Gastroesophageal sphincter (tissue), 4 donors: ENCODE measurements at places on chromosomes 7 and 10.
A peak's percentile ranks its signal among the peaks of the same experiment; 100 is the strongest.

DNA sequence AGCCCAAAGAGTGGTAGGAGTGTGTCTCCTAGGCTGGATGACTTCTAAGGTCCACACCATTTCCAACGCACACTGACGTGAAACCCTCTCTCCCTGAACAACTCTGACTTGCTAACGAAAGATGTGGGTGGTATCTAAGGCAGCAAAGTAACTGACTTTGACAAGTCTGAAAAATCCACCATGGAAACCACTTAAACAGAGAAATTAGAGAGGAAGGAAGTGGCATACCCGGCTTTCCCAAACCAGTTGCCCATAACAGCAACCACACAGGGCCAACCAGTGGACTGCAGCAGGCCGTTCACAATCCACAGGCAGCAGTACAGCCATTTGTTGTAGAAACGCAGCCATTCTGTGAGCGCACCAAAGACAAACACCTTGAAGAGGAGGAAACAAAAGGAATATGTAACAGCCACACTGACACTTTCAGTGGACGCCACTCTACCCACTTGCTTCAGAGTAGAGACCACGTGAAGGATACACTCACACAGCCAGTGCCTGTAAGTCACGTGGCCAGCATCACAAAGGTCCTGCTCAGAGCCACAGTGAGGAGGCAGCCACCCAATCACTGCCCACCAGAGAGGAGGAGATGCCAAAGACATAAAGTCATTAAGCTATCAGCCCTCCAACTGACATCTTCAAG lies 39.8 kb downstream of the SLC37A3 start:
- ATAC-seq = no peak

DNA sequence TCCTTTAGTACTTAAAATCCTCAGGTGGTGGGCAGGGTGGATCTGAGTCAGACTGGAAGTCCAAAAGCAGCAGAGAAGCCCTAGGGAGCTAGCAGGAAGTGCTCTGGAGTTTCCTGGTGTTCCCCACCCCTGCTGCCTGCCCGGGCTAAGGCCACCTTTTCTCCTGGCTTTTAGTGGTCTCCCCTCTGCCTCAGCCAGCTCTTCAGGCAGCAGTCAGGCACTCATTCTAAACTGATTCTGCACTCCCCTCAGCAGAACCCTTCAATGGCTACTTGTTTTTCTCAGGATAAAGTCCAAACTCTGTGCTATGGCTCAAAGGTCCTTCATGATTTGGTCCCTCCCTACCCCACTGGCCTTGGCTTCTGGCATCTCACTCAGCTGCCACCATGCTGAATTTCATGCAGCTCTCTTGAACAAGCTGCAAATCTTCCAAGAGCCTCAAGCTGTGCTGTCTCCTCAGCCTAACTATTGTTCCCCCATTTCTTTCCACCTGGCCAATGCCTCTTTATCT lies 28.9 kb upstream of the DNMBP start:
- ATAC-seq = no peak

- ATAC-seq = no peak
These were observed 41.2 kb downstream of the COL13A1 start for GRCh38 chr10:69842882-69843281.

DNA sequence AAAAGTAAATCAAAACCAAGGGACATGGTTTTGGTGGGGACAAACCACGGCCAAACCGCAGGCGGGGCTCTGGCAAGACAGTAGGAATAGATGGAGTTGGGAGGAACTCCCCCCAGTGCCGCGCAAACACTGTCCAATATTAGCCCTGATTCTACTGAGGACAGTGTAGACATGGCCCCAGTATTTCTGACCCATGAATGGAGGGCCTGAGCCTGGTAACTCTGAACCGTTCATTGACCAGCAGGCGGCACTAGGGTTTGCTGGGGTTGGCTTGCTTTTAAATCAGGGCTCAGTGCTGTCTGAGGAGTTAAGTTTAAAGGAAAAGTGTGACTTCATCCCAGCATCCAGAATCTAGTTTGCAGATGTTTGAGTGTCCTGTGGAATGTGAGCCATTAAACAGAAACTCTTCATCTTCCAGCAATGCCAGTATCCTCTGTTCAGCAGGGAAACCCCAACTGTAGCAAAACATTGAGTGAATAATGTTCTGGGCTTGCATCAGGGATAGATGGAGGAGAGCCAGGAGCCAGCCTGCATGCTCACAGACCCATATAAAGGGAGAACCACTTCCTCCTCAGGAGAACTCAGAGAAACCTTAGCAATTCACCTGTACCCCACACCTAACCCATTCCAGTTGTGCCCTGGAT lies 147.4 kb upstream of the PRSS58 start:
- ATAC-seq = no peak

GRCh38 chr10:103622935-103623574 lies 129.6 kb downstream of the NEURL1 start:
- no peak for ATAC-seq

DNA sequence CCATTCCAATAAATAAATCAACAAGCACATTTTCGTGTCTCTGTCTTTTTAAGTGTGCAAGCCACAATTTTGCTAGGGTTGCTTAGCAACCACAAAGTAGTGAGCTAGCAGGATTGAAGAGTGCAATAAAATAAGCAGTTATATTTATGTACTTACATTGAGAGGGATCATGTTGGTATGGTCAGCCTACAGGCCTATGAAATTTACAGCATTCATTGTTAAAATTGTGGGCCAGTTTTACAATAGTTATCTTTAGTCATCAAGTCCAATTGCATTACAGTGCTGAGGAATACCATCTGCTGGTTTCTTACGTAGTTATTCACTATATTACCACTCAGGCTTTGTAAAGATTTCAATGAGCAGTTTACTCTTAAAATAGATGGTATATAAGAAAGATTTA lies 192.5 kb upstream of the POT1 start:
- no peak for ATAC-seq

- no peak for ATAC-seq
These were observed 123.9 kb downstream of the LRRC4 start for GRCh38 chr7:127907110-127908040.

GRCh38 chr7:132398253-132398925 lies 177.9 kb downstream of the PLXNA4 start:
- no peak for ATAC-seq

- ATAC-seq = no peak
These were observed 21.2 kb downstream of the BPGM start for GRCh38 chr7:134667899-134668298.

- ATAC-seq = peak; percentile 35
These were observed 65.7 kb downstream of the VWA2 start for GRCh38 chr10:114304571-114305421.

DNA sequence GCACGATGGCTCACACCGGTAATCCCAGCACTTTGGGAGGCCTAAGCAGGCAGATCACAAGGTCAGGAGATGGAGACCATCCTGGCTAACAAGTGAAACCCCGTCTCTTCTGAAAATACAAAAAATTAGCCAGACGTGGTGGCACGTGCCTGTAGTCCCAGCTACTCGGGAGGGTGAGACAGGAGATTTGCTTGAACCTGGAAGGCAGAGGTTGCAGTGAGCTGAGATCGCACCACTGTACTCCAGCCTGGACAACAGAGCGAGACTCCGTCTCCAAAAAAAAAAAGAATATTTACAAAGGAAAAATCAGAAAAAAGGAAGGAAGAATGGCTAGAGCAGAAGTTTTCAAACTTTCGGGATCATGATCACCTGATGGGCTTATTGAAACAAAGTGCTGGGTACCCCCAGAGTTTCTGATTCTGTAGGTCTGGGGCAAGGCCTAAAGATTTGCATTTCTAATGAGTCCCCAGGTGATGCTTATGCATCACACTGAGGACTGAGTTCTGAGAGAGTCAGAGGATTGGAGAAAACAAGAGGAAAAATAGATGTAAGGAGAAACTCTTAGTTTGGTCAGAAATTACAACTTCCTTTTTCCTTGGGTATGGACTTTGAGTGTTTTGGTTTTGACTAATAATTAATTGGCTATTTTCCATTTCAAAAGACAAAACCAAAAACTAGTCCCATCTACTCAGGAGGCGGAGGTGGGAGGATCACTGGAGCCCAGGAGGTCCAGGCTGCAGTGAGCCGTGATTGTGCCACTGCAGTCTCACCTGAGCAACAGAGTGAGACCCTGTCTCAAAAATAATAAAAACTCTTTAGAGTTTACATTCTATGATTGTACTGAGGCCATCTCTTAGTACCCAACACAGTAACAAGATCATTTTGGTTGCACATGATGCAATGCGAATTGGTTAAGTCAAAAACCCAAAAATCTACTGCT lies 14.4 kb downstream of the MARCHF5 start:
- ATAC-seq = no peak

GRCh38 chr7:2028733-2029132 lies 204.0 kb downstream of the MAD1L1 start:
- ATAC-seq = no peak

DNA sequence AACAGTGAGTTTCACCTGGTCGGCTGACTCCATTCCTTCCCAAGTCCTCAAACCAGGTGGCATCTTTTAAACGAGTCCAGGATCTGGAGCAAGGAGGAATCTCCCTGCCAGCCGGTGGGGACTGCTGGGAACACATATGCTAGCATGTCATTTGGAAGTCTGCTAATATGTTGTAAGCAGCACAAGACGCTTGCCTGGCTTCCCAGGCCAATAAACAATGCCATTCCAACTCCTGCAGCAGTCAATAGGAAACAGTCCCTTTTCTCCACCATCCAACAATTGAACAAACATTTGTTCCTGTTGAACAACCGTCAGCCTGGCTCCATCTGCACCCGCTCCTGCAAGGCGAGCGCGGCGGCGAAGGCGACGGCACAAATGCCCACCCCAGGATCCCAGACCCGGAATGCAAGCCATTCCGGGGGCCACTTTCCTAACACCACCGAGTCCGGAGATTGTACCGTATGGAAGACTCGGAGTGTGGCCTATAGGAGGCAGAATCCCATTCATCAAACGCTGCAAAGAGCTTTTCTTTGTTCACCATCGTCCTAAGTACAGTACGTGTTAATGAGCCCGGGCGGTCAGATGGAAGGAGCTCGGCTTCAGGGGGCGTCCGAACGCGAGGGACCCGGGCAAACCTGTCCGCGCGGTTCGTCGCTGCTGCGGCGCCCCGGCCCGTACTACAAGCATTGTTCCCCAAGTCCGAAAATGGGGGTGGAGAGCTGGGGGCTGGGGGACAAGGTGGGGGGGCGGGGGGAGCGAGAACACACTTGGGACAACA lies 1.6 kb downstream of the FAM53B start:
- ATAC-seq = no peak

DNA sequence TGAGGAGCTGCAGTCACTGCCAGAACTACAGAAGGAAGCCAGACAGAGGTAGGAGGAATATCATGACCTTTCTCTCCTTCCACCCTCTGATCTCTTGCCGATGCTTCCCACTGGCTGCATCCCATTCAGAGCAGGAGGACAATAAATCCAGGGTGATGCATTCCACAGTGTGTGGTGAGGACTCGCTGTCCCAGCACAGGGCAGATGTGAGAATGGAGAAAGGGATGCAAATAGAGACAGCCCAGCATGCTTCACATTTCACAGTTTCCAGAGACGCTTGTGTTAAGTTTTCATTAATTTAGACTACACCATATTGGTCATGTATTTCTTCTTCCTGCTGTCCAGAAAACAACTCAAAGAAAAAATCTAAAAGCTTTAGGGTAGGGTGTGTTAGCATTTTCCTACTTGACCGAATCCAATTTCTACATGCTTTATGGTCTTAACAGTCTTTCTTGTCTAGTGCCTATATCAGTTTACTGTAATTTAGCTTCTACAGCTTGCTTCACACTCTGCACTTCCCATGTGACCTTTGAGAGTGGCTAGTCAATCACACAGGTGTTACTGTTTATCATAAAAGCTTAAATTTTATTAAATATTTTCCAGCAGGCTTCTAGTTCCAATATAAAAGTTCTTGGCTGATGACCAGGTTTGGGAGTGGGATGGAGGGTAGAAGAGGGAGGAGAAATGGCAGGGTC lies 155.6 kb downstream of the RAPGEF5 start:
- no peak for ATAC-seq

DNA sequence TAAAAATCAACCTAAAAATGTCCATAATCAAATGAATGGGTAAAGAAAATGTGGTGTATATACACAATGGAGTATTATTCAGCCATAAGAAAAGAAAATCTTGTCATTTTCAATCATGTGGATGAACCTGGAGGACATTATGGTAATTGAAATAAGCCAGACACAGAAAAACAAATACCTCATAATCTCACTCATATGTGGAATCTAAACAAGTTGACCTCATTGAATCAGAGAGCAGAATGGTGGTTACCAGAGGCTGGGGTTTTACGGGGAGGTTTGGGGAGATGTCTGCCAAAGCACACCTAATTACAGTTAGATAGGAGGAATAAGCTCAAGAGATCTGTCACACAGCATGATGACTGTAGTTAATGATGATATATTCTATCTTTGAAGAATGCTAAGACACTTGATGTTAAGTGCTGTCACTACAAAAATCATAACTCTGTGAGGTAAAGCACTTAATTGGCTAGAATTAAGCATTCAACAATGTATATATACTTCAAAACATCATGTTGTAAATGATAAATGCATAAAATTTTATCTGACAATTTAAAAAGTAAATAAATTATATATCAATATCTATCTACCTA lies 39.1 kb upstream of the TNPO3 start:
- no peak for ATAC-seq

GRCh38 chr10:87594181-87594580 lies 65.5 kb upstream of the PAPSS2 start:
- ATAC-seq = no peak

GRCh38 chr10:68043030-68043429 lies 32.1 kb downstream of the HERC4 start:
- ATAC-seq = no peak

DNA sequence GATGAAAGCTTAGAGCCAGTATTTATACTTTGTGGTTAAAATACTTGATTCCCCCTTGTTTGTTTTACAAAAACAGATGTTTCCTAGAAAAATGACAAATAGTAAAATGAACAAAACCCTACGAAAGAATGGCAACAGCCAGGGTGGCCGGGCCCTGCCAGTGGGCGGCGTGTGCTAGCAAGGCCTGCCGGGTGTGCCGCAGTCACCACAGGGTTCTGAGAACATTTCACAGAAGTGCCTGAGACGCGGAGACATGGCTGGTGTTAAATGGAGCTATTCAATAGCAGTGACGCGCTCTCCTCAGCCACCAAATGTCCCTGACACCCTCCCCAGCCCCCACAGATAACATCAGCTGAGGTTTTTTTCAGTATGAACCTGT lies 14.5 kb downstream of the GPR146 start:
- ATAC-seq = no peak

DNA sequence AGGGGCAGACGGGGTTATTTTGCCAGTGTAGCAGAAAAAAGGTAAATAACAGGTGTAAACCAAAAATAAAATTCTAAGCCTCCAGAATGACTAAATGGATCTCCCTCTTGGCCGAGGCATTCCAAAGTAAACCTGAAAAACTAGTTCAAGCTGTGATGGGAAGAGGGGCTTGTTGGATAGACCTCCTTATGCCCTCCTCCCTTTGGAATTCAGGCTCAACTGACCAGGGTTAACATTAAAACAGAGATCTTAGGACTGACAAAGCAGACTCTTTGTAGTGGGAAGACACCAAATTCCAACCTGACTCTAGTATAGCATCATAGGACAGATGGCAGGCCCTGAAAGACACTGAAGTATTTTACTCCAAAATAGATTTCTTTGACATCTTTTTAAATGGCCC lies 113.8 kb upstream of the ITGB1 start:
- ATAC-seq = no peak

- peak; percentile 18 for ATAC-seq
These were observed 412 bp upstream of the PPIA start for GRCh38 chr7:44796034-44796503.
